ENCODE measurements at places on chromosomes 5 and 9.

GRCh38 chr5:177328545-177329231 lies 17.0 kb upstream of the MXD3 start:
- DNase-seq, result no peak

DNA sequence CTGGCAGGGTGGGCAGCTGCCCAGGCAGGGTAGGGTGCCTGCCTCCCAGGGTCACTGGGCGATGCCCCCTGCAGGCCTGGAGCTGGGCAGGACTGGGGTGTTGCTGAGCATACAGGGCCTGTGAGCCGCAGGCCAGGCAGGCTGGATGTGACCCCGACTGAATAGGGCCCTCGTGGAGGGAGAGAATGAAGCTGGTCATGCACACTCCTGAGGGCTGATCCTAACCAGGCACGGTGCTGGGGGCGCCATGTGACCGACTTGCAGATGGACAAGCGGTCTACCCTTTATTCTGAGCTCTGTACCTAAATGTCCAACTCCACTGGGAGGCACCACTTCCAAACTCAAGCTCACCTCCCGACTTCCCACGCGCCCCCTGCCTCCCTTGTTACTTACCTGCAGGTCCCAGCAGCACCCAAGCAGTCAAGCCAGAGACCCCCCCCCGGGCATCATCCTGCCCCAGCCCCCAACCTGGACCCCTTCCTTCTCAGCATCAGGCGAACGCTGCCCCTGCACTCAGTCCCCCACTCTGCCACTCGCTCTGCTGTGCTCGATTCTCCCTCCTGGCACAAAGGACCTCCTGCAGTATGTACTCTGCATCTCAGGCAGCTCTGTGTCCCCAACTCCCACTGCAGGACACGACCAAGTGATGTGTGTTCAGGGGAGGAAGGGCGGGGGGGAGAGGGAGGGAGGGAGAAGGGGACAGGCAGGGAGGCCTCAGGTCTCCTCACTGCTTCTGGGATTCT lies 76.8 kb upstream of the PHYKPL start:
- no peak for DNase-seq

GRCh38 chr5:133109655-133110483 lies 58.1 kb downstream of the HSPA4 start:
- DNase-seq, result no peak

DNA sequence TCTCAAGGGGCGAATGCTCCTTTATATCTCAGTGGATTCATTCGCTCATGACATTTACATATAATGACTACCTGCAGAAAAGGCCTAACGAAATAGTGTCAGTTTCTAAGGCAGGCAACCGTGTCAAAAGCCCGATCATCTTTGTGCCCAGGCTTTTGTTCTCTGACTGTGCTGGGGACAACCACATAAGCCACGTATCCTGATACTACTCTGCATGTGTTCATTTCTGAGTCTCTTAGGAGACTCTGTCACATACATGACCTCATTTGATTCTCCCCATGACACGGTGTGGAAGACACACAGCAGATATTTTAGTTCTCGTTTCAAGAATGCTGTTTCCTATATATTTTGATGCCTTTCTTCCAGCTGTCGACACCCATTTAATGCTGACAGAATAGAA lies 598.5 kb downstream of the BNC2 start:
- DNase-seq, result no peak

- DNase-seq, result no peak
Measured at GRCh38 chr5:160471761-160472160, 50.1 kb downstream of the PTTG1 start.

DNA sequence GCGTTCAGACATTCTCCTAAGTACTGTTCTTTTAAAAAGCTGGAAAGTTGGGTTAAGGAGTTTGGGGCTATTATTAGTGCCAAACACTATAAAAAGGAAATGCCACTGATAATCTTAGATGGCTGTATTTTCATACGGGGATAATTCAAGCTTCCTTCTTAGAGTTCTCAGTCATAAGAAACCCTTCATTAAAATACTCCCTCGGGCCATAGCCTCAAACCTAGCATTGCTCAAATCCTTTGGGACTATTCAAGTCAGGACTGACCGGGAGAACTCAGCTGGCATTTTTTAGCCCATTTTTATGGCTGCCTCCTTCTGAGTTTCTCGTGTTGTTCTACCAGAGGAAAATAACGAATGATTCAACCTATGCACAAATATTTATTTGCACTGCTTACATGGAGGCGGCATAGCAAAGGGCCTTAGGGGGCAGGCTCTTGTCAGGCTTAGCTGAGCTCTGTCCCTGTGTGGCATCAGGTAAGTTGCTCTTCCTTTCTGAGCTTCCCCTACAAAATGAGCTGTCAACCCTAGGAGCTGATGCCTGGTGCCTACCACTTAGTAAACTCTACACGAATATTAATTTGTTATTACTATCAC lies 33.5 kb upstream of the ADAM19 start:
- DNase-seq, result no peak

DNA sequence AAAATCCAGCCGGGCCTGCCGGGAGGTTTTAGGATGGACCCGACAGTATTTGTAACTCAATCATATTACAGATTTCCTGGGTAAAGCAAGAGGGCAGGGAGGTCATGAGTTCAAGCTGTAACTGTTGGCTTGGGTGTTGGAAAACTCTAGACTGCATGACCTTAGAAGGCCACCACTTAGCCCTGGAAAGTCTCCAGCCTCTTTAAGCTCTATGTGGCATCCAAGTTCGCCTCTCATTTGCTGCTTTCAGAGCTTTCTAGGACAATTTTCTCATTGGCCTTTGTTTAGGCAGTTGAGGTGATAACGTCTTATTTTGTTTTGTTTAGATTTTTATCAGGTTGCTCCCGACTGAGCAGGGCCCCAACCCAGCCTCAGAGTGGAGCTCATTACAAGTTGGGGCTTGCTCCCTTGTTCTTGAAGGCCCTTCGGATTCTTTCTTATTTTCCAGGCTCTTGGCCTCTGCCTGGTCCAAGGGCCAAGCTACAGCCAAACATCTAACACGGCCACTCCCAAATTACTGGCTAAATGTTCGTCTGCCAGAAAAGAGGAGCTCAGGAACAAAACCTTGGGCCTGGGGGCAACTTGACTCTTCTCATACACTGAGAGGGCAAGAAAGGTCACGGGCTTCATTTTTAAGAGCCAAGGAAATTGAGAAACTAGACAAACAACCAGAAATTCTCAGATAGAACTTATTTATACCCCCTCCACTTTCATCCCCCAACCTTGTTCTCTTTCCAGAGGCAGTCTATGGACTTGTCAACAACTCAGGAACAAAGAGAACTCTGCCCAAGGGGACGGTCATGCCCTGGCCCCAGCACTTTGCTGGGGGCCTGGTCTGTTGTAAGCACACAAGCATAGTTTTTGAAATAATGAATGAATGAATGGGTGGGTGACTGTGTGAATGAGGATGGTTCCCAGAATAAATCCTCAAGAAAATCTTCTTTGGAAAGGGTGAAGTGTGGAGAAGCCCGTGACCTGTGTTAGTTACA lies 526.9 kb downstream of the BNC2 start:
- DNase-seq, result no peak

GRCh38 chr9:27653246-27653645 lies 80.0 kb upstream of the C9orf72 start:
- no peak for DNase-seq

DNA sequence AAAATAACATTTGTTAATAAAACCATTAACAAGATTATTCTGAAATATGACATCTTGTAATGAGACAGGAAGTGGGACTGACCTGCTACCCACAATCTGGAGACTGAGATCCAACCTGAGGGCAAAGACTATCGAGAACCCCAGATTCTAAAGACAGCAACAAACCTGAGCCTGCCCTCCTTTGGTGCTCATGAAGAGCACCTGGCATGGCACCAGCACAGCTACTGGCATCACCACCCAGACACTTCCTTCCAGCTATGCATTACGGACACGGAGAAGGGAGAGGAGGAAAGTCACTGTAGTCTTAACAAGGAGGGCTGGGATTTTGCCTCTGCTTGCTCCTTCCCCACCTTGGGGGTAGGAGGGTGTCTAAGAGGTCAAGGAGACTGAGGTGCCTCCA lies 105.5 kb downstream of the AUH start:
- DNase-seq, result no peak

GRCh38 chr9:123996731-123997421 lies 14.7 kb upstream of the LHX2 start:
- no peak for DNase-seq

GRCh38 chr5:142644640-142645361 lies 41.1 kb downstream of the FGF1 start:
- DNase-seq, result no peak

DNA sequence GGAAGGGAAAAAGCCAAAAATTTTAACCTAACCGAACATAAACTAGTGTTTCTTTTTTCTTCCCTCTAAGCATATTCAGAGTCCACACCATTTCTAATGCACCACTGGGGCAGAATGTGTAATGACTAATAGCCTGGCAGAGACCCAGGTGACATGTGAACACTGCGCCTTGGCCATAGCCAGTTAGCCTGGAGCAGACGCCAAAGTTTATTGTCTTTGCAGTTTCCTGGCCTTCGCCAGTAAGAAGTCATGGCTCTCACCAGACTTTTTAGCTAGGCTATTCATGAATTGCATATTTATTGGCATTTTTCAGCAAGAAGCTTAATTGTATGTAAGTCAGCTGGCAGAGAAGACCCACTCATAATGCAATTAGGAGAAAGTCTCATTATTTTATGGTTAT lies 182.8 kb upstream of the SLC27A6 start:
- DNase-seq, result no peak

DNA sequence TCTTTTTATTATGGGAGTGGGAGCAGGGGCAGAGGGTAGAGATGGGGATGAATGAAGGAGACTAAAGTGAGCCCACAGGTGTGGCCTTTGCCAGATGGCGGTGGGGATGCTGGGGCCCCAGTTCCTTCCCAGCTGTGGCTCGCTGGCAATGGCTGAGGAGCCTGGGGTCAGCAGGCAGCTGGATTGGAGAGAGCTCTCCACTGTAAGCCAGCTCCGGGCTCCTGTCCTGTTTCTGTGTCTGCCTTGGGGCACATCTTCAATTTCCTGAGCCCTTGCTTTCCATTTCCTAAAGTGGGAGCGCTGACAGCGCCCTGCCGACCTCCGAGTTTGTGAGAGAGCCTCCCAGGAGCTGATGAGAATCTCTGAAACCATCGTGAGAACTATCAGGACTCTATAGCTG lies 75.6 kb upstream of the SPRY4 start:
- DNase-seq, result no peak

- DNase-seq, result no peak
Measured at GRCh38 chr9:108444400-108445358, 411.1 kb downstream of the ACTL7B start.

DNA sequence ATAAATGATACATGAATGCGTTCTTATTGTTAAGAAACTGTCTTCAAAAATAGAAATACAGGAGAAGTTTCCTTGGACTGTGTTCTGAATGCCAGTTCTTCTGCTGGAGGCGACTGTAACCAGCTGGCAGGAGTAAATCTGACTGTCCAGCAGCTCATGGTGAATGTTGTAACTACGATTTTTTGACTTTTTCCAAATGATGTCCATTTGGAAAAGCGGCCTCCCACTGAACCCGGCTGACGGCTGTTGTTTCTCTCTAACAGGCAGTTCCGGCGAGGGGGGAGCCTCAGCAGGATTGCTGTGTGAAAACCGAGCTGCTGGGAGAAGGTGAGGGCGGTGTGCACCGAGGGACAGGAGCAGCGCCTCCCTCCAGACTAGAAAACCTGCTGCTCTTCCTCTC lies 91.9 kb downstream of the EHMT1 start:
- no peak for DNase-seq

GRCh38 chr5:130159968-130160367 lies 255.7 kb downstream of the CHSY3 start:
- DNase-seq, result no peak

DNA sequence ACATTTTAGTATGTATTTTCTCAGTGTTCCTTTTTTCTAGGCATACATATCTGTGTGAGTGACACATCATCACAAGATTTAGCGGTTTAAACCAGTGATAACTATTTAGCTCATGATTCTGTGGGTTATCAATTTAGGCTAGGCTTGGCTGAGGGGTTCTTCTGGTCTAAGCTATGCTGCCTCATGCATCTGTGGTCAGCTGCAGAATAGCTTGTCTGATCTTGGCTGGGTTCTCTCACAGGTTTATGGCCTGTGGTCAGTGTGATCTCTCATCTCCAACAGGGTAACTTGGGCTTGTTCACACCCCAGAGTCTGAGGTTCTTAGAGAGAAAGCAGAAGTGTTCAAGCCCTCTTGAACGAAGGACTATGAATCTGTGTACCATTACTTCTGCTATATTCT lies 363.3 kb downstream of the KDM4C start:
- no peak for DNase-seq

DNA sequence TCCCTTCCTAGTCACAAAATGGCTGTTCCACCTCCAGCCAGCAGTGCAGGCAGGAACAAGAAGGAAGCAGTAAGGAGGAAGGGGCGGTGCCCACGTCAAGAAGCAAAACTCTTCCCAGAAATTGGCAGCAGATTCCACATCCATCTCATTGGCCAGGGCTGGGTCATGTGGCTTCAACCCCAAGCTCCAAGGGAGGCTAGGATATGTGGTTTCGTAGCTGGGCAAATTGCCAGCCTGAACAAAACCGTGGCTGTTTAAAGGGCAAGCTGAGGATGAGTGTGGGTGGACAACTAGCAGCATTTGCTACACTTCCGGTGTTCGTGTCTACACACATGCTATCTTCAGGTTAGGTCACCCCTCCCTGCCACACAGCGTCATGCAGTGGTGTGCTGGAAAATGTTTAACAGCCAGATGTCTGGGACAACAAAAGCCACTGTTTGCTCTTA lies 92.1 kb upstream of the MAP1B start:
- no peak for DNase-seq

- DNase-seq, result no peak
Measured at GRCh38 chr5:107553117-107553555, 117.6 kb downstream of the EFNA5 start.

- no peak for DNase-seq
Measured at GRCh38 chr5:161676103-161676502, 9.4 kb upstream of the GABRA6 start.

Measured in stimulated activated CD8-positive, alpha-beta memory T cell treated with anti-CD3 and anti-CD28 coated beads, Interleukin-4, amount 100 ng/mL, for 1 hour (primary cell).